ENCODE measurements at places on chromosomes 5 and 9. TPM values are rescaled to one million over a fixed set of nuclear protein-coding genes. Genes with fewer than 3 reads are reported as not detected.
A peak's percentile ranks its signal among the peaks of the same experiment; 100 is the strongest.

The TLE1 gene
- polyA plus RNA-seq: 6.4 TPM

The ADGRD2 gene
- not detected for polyA plus RNA-seq

The DAB2IP gene
- polyA plus RNA-seq: 2.6 TPM

- DNase-seq: no peak
These were observed 3.1 kb upstream of the GNA14 start for GRCh38 chr9:77651203-77651602.

GRCh38 chr5:42021923-42022322, 96.8 kb downstream of the FBXO4 start:
- no peak for DNase-seq

- no peak for DNase-seq
These were observed 12.5 kb downstream of the LECT2 start for GRCh38 chr5:135942202-135942771.

GRCh38 chr5:60586307-60586901, 113.6 kb downstream of the DEPDC1B start:
- DNase-seq: peak; percentile 27

- DNase-seq: peak; percentile 15
These were observed 92.2 kb downstream of the ZNF462 start for GRCh38 chr9:106954974-106955850.

- DNase-seq: no peak
These were observed 663.8 kb upstream of the CDH9 start for GRCh38 chr5:27701931-27702903.

GRCh38 chr9:1198085-1198484, 147.9 kb downstream of the DMRT2 start:
- peak; percentile 80 for DNase-seq

DNA sequence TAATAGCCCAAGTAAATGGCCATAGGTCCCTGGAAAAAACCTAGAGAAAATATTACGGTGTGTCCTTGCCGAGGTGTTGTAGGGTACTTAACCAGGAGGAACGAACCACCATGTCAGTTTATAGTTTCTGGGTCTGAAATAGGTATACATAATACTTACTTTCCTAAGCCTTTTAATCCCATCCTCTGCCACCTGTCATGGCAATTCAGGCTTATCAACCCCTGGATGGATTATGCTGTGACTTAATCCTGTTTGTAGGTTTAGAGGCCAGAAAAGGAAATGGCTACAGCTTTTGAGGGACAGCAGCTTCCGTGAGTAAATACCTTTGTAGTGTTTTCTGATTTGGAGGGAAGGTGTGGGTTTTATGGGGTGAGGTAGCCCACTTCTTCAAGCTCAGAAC, 89.1 kb upstream of the PTPRD start:
- no peak for DNase-seq

DNA sequence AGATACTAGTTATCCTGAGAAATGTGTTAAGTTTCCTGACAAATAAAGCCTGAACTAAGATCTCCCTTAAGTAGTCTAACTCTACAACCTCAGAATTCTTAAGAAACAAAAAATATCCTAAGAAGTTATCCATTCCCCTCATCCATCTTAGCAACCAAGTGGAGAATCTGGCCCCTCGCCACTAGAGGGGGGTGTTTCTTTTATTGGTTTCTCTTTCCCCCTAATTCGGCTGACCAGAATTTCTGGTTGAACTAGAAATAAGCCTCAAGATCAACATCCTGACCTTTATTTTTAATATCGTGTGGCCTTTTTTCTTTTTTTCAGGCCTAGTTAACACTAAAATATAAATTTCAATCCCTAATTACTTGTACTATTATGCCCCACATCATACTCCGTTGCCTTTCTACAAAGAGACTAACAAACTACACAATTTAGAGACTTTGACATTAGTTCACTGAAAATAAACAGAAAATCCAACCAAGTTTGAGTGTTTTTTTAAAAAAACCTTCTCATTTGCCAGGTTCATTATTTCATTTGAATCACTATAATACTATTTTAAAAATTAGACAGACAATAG, 14.3 kb upstream of the NR4A3 start:
- peak; percentile 72 for DNase-seq

- no peak for DNase-seq
These were observed at the start of gene UNC5A for GRCh38 chr5:176810081-176810597. Gene UNC5A (plus strand): TSS chr5:176810559. CDS start chr5:176810751, 192 bp downstream.

GRCh38 chr9:135388530-135388929, 91.1 kb upstream of the PPP1R26 start:
- DNase-seq: no peak

DNA sequence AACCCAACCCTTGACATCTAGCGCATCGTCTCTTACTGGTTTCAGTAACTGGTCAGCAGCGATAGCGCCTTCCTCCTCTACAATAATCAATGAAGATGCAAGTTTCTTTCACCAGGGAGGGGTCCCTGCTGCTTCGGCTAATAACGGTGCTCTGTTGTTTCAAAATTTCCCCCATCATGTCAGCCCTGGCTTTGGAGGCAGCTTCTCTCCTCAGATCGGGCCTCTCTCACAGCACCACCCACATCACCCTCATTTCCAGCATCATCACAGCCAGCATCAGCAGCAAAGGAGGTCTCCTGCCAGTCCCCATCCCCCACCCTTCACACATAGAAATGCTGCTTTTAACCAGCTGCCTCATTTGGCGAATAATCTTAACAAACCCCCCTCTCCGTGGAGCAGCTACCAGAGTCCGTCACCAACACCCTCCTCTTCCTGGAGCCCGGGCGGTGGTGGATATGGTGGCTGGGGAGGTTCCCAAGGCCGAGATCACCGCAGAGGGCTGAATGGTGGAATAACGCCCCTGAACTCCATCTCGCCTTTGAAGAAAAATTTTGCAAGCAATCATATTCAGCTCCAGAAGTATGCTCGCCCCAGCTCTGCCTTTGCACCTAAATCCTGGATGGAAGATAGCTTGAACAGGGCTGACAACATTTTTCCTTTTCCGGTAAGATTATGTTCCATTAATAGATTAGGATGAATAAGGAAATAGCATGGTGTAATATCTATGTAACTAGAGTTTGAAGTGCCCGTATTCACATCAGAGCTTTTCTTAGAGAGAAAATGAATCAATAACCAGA, 2.2 kb downstream of the CPEB4 start:
- peak; percentile 54 for DNase-seq

GRCh38 chr5:77952636-77953212, 176.6 kb upstream of the TBCA start:
- peak; percentile 63 for DNase-seq

DNA sequence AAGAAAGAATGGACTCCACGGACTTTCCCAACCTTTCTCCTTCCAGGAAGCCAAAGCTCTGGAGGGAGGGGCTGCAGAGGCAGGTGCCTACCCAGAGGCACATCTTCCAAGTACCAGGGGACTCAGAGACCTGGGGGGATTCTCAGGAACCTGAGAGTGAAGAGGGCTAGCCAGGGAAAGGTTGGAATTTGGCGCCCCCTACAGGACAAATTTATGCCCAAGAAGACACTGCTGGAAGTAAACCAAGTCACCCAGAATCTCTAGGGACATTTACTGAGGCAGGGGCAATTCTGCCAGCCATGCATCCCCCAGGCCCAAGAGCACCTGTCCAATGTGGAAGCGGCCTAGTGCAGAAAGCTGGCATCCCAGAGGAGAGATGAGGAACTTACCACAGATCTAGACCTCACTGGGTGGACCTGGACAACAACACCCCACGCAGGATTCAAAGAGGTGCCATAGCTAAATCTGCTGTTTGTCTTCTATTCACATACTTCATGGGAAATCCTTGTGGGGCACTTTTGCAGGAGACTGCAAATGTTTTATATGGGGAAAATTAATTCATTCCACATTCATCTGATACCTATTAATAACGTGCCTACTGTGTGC, 25.9 kb upstream of the IDNK start:
- DNase-seq: peak; percentile 38

All from GM23248 (cell line).